Germinal center (tissue), 1 donor: ENCODE measurements at places on chromosomes 11 and 22.

DNA sequence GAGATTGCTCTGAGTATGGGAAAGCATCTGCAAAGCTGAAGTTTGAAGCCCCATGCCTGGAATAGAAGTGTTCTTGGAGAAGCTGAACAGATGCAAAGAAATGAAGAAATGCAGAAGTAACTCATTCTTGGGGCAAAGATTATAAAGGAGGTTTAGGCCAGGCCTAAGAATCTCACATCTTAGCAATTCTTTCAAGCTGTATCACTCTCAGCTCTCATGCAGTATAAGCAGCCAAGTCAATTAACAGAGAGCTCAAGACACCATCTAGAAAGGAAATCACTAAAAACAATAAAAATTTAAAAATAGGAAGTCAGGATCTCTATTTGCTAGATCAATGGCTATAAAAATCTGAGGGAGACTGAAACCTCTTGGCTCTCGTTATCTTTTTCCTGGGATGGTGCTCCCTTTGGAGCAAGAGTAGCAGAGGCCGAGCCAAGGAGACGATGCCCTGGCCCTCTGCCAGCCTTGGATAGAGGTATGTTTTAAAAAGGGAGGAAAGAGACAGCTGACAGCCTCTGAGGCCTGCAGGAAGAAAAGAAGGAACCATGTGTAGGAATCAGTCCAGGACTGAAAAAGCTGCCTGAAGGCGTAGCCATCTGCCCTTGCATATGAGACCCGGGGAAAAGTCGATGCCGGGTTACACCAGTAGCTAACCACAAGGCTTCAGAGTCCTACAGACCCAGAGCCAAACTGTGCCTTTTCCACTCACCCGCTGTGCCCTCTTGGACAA, 229.8 kb downstream of the BLID start:
- DNase-seq: no peak

GRCh38 chr11:95593111-95593510, 196.5 kb downstream of the FAM76B start:
- no peak for DNase-seq

DNA sequence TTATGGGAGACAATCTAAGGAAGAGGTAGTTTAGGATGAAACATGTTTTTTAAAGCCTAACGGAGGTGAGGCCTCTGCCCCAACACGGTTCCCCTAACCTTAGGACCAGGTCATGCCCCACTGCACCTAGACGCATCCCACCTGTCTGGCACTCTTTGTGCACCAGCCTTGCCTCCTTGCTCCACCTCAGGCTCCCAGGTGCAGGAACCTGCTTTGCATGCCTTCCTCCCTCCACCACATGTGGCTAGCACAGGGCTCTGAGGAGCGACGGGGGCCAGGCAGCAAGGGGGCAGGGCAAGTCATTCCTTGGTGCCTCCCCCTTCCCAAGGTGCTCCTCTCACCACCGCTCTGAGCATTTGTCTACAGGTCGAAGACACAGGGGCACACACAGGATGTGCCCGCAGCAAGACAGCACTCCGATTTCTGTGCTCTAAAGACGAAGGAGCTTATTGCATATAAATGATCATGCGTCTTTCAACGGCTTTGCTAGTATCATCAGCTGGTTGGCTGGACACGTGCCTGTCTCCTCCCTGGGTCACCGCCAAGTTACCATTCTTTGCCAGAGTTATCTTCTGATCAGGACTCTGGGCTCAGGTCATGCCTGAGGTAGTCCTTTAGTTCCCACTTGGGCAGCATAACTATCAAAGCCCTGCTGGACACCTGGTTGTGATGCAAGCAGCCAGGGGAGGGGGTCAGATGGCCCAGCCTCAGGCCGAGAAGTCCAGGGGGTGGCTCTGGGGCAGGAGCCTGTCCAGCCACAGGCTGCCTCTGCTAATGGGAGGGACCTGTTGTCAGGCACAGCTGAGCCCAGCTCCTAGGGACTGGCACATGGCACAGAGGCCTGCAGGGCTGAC, 172.0 kb upstream of the NTM start:
- DNase-seq: no peak

DNA sequence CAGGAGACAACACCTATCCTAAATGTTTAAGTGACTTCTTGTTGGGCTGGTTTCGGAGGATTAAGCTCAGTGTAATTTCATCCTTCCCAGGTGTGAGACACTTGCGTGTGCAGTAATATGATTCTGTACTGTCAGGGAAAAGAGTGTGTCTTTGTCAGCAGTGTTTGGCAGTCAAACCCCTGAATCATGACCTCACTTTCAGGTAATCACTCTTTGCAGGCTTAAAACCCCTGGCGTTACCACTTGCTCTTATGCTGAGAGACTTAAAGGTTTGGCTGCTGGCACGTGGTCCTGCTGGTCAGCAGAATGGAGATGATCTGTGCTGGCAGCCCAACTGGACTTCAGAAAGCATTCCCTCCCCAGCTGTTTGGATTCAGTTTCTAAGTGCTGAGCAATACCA, 56.1 kb downstream of the APIP start:
- no peak for DNase-seq

- no peak for DNase-seq
Measured at GRCh38 chr11:11579012-11579988, 42.5 kb downstream of the GALNT18 start.

DNA sequence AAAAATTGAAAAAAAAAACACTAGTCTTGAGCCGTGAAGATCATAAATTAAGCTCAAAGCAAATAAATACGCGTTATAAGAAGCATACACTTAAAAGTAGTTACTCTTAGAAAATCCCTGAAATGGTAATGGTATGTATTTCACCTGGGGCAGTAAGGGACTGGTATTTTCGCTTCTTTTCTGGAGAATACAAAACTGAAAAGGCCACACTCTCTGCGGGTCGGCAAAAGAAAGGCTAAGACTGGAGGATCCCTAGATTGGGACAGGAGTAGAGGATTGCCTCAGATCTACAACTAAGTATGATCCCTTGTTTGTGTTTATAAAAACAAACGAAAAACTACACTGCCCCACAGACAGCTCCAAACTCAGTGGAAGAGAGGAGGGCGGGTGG, 617 bp downstream of the TSG101 start:
- DNase-seq: no peak

DNA sequence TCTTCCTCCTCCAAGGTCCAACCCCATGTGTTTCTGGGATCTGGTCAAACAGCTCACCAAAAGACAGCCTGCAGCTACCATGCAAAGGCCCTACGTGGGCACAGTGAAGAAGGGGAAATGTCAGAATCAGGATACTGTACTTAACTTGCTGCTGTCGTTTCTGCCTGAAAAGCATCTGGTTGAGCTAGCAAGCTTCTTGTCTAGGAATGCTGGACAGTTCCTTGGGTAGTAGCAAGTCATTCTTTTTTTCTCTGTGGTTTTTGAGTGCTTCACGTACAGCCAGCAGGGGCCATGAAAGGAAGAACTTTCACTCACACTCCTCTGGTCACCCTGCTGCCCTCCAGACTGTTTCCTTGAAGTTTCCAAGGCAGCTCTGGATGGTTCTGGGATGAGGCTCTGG, 24.7 kb downstream of the RCOR2 start:
- DNase-seq: no peak

DNA sequence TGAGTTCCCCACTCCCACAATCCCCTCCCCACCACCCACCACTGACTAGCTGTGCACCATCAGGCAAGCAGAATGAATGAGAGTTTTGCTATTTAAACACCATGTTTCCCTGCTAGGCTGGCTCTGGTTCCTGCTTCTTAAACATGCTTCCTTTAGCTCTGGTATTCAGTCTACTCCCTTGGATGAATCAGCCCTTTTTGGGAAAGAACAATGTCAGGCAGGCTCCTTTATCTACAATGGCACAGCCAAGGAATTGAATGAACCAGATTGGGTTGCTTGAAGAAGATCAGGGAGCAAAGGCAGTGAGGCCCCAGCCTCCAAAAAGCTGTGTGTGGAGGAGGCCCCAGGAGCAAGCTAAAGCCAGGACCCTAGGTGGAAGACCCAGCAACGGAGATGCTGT, 92.9 kb upstream of the ISX start:
- DNase-seq: no peak

GRCh38 chr11:10908215-10908951, 50.5 kb upstream of the ZBED5 start:
- no peak for DNase-seq

GRCh38 chr11:2752204-2752770, 52.5 kb upstream of the KCNQ1OT1 start:
- no peak for DNase-seq

GRCh38 chr22:35839841-35840301, 122.2 kb downstream of the APOL5 start:
- DNase-seq: no peak

- no peak for DNase-seq
Measured at GRCh38 chr11:66546966-66547661, 411 bp downstream of the ACTN3 start.

DNA sequence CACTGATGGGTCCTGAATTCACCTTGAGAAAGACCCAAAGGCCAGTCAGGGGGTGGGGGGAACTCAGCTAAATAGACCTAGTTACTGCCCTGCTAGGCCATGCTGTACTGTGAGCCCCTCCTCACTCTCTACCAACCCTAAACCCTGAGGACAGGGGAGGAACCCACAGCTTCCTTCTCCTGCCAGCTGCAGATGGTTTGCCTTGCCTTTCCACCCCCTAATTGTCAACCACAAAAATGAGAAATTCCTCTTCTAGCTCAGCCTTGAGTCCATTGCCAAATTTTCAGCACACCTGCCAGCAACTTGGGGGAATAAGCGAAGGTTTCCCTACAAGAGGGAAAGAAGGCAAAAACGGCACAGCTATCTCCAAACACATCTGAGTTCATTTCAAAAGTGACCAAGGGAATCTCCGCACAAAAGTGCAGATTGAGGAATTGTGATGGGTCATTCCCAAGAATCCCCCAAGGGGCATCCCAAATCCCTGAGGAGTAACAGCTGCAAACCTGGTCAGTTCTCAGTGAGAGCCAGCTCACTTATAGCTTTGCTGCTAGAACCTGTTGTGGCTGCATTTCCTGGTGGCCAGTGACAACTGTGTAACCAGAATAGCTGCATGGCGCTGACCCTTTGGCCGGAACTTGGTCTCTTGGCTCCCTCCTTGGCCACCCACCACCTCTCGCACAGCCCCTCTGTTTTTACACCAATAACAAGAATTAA, 2.4 kb upstream of the TTC36 start:
- no peak for DNase-seq

GRCh38 chr11:41286751-41287150, 172.7 kb downstream of the LRRC4C start:
- DNase-seq: no peak

GRCh38 chr11:35261197-35261596, 122.2 kb downstream of the CD44 start:
- no peak for DNase-seq

DNA sequence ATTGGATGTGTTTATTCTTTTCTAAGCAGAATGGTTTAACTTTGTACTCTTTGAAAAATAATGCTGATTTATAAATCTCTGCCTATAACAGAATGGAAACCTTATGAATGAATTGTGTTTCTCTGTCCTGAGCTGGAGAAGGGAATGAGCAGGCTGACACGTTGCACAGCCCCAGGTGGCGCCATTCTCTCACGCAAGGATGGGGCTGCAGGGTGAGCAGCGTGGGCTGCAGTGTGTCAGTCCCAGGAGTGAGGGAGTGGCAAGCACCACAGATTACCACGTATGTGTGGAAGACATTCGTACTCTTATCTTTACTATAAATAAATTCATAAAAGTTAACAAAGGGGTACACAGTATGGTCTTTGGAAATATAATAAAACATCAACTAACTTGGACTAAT, 33.4 kb downstream of the FDX1 start:
- DNase-seq: no peak

DNA sequence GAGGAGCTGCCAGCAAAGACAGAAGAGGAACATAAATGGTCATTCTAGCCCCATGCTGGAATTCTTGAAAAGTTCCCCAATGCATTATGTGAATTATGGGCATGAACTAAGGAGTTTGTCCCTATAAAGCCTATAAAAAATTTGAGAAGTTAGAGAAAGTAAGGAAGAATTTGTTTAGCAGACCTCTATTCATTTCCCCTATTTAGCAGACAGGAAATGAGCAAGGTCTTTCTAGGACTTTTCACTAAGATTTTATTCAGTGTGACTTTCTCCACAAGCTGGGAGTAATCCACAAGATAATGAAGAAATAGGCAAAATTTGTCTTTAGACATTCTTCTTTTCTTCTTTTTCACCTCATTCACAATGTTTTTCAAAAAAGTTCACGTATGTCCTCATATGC, 20.0 kb downstream of the PRRG4 start:
- DNase-seq: no peak

- peak; percentile 35 for DNase-seq
Measured at GRCh38 chr11:62108017-62108750, 15.6 kb upstream of the INCENP start.

GRCh38 chr11:87260811-87261210, 223.1 kb downstream of the TMEM135 start:
- no peak for DNase-seq

DNA sequence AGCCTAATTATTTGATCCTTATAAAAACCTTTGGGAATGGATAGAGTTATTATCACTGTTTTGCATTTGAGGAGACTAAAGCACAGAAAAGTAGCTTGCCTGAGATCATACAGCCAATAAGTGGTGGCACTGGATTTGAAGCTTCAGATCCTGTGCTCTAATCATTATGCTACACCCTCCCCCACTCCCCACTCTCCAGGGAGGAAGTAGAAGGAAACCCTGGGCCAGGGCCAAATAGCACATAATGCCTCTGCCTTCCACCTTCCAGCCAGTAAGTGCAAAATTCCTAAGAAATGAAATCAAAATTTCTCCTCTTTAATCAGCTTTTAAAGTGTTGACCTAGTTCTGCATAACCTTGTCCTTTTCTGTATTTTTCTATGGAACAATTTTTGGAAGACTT, 61.6 kb downstream of the SIK2 start:
- no peak for DNase-seq

GRCh38 chr11:67344264-67344663, 9.1 kb downstream of the POLD4 start:
- no peak for DNase-seq

DNA sequence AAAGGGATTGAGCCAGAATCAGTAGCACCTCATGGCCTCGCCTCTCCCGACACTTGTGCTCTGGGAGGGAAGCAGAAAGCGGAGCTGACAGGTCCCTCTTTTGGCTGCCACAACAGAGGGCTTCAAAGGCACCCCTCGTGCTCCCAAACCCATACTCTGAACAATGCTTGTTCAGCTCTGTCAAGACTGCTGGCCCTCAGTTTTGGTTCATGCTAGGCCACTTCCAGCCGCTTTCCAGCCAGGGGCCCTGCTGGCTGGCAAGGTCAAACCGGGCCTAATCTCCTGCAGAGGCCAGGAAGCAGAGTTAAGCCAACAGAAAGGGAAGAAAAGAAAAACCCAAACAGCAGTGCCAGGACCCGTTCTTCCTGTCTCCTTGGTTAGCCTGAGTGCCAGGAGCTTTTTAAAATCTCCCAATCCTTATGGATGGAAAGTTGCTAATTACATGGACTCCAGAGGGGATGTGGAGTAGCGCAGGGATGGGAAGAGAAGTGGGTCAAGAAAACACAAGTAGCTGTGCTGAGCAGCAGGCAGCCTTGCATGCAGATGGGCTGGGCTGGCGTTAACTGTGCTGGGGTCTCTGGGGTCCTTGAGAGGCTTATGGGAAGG, 150.6 kb downstream of the GRIK4 start:
- DNase-seq: no peak

GRCh38 chr11:1740786-1741530, 9.4 kb downstream of the IFITM10 start:
- no peak for DNase-seq

GRCh38 chr22:40247976-40248375, 70.3 kb downstream of the TNRC6B start:
- no peak for DNase-seq
